Right hindlimb (tissue), 1 donor: ENCODE measurements at places on chromosomes 2 and 18.

- no peak for DNase-seq
Measured at GRCh38 chr18:64202210-64202836, 53.4 kb upstream of the LINC00305 start.

- no peak for DNase-seq
Measured at GRCh38 chr2:133561045-133561852, 7.0 kb downstream of the NCKAP5 start.

GRCh38 chr18:12990641-12990966, 558 bp upstream of the CEP192 start:
- no peak for DNase-seq

GRCh38 chr18:77130229-77131099, 2.1 kb downstream of the MBP start:
- no peak for DNase-seq

GRCh38 chr2:6937582-6937981, 20.4 kb downstream of the RNF144A start:
- DNase-seq, result no peak

DNA sequence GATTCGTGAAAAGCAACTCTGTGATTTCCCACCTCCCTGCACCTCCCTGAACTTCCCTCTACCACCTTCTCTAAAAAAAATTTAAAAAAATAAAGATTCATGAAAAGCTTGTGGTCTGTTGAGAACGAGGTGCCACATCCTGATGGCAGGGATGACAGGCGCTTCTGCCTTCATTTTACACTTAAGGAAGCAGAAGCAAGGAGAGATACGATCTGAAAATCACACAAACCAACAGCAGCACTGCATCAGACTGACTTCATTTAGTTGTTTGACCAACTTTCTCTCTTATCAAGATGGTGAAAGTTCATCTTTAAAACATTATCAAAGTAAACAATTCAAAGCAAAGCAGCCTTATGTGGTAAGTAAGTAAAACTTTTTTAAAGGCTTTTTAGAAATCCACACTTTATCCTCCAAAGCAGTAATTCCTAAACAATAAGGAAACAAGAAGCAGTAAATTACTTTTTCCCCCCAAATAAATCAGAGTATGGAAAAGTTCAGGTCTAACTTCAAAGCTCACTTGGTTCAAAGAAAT, 15.5 kb downstream of the WDFY1 start:
- no peak for DNase-seq

DNA sequence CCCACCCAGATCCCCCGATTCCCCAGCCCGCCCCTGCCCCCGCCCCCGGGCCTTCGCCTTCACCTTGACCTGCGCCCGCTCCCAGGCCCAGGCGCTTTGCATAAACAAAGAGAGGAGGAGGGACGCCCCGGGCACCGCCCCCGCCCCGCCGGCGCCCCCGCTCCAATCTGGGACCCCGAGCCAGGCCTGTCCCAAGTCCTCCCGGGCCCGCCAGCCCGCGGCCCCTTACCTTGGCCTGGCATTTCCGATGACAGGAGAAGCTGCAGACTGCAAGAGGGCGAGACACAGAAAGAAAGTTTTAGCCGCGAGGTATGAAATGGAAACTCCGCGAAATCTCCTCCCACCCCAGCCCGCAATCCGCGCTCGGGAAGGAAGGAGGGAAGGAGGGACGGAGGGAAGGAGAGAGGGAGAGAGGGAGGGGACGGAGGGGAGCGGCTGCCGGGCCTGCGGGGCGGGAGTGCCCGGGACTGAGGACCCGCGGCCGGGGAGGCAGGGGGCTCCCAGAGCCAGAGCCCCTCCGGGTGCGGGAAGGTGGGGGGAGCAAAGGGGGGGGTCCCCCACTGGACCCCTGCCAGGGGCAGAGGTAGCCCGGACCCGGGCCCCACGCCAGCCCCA, 24.2 kb downstream of the TNS1 start:
- DNase-seq, result peak; percentile 85

- no peak for DNase-seq
Measured at GRCh38 chr18:24561369-24561965, 101.0 kb downstream of the HRH4 start.

- DNase-seq, result no peak
Measured at GRCh38 chr2:229210641-229211040, 60.4 kb downstream of the PID1 start.
